Uterine smooth muscle cell (primary cell): ENCODE measurements at places on chromosomes 12 and 14. TPM values are rescaled to one million over a fixed set of nuclear protein-coding genes. Genes with fewer than 3 reads are reported as not detected.

Gene GPR84
- not detected in 2 replicates for total RNA-seq

Gene NFYB
- 25.0 and 26.4 TPM in 2 replicates for total RNA-seq

Gene TMEM30B
- 0.11 and 0.12 TPM in 2 replicates for total RNA-seq

Gene KCNMB4
- 1.00 and 1.2 TPM in 2 replicates for total RNA-seq

Gene NPAS3
- 1.4 and 3.9 TPM in 2 replicates for total RNA-seq

Gene GALNT16
- total RNA-seq = 0.22 and 1.1 TPM in 2 replicates

Gene SPIC
- not detected in 2 replicates for total RNA-seq

Gene MGST1
- total RNA-seq = 88.5 and 105 TPM in 2 replicates

Gene ITPR2
- total RNA-seq = 13.6 and 13.7 TPM in 2 replicates

Gene TAS2R9
- 0.12 TPM in 1 of 2 replicates, not detected in the other for total RNA-seq

Gene RPS29
- total RNA-seq = 1,245 and 1,316 TPM in 2 replicates

Gene FAR2
- total RNA-seq = 9.9 and 24.8 TPM in 2 replicates

Gene SRGAP1
- 17.0 and 23.4 TPM in 2 replicates for total RNA-seq

Gene RD3L
- not detected in 2 replicates for total RNA-seq

Gene KRT71
- total RNA-seq = not detected in 2 replicates

Gene ATF7IP
- 31.5 and 33.1 TPM in 2 replicates for total RNA-seq

Gene SLC25A47
- not detected in 2 replicates for total RNA-seq

Gene GPR68
- 1.2 and 1.9 TPM in 2 replicates for total RNA-seq

Gene OR4K17
- total RNA-seq = not detected in 2 replicates

Gene KLRG1
- 0.22 and 1.6 TPM in 2 replicates for total RNA-seq

Gene ABHD12B
- total RNA-seq = not detected in 2 replicates

Gene SP7
- 0.25 TPM in 1 of 2 replicates, not detected in the other for total RNA-seq

Gene KERA
- not detected in 2 replicates for total RNA-seq

Gene FGF23
- not detected in 2 replicates for total RNA-seq

Gene PTPRQ
- 0.50 and 0.66 TPM in 2 replicates for total RNA-seq

Gene HOXC4
- total RNA-seq = not detected in 2 replicates

Gene PTCSC3
- total RNA-seq = not detected in 2 replicates

Gene MMP19
- total RNA-seq = 2.7 and 5.2 TPM in 2 replicates

Gene IFNG-AS1
- total RNA-seq = not detected in 2 replicates

Gene SLC38A4
- total RNA-seq = 0.11 and 0.25 TPM in 2 replicates

Gene PKP2
- total RNA-seq = 0.12 TPM in 1 of 2 replicates, not detected in the other

Gene INSM2
- not detected in 2 replicates for total RNA-seq

Gene P2RX2
- total RNA-seq = not detected in 2 replicates

Gene ARMH4
- 5.3 and 10.7 TPM in 2 replicates for total RNA-seq

Gene NDUFA9
- 50.9 and 79.5 TPM in 2 replicates for total RNA-seq

Gene WNT1
- not detected in 2 replicates for total RNA-seq

Gene INHBE
- total RNA-seq = 2.1 and 17.0 TPM in 2 replicates

Gene EMP1
- 77.4 and 264 TPM in 2 replicates for total RNA-seq

Gene NRIP2
- total RNA-seq = under 0.01 and 0.22 TPM in 2 replicates

Gene LTB4R
- 1.2 and 1.5 TPM in 2 replicates for total RNA-seq
